Posterior cingulate gyrus (tissue), 11 donors: ENCODE measurements at places on chromosomes 3 and 15.

- no peak for DNase-seq
These were observed 235.2 kb downstream of the GABRB3 start for GRCh38 chr15:26537663-26538062.

DNA sequence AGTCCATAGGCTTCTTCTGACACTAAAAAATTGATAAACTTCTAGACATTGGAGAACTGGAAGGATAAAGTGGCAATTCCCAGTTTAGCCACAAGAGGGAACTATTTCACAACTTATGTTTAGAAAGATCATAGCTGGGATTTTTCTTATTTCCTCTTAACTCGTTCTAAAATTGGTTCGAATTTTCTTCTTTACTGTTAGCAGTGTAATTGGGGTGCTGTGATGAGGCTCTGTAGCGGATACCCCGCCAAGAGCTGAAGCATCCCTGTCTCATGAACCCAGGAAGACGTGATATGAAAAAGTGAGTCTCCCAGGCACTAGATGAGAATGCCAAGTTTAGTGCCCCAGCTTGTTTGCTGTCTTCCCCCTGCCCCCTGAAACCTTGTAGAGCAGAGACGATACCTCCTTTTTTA is 85.1 kb downstream of the PDCD6IP start:
- DNase-seq = no peak

DNA sequence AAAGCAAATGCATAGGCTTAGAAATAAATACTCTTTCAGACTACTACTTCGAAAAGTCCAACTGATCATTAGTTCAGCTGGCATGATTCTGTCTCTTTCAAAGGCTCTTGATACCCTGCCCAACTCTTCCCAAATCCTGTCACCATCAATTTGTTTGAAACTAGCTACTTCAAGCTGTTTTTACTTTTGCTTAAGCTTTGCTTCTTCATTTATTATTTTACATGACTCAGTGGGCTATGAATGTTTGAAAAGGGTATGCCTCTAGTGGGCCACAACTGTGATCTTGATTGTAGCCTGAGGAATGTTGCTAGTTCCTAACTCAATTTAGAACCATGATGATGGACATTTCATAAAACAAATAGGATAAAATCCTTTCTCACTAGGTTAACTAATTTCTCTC is 340.8 kb downstream of the NAALADL2 start:
- DNase-seq = no peak

GRCh38 chr3:82044930-82045705 is 283.7 kb upstream of the GBE1 start:
- no peak for DNase-seq

DNA sequence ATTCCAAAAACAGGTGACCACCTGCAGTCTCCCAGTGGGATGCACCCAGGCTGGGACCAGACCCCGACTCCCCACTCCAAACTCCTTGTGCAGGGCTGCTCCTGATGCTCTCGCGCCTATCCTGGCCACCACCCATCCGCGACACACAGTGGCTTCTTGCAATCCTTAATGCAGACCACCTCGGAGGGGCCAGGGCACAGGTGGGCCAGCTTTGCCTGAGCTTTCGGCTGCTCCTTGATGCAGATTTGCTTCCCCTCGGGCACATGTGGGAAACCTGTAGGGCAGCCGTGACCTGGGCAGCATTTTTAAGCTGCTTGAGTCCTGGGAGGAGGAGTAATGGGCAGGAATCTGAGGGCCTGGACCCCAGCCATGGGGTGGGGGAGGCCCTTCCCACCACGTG is 18.9 kb downstream of the SLC6A11 start:
- DNase-seq = no peak

- DNase-seq = no peak
These were observed 6.8 kb downstream of the STOML1 start for GRCh38 chr15:73985101-73985873.

GRCh38 chr3:130509008-130509407 is 8.0 kb upstream of the COL6A6 start:
- DNase-seq = no peak

DNA sequence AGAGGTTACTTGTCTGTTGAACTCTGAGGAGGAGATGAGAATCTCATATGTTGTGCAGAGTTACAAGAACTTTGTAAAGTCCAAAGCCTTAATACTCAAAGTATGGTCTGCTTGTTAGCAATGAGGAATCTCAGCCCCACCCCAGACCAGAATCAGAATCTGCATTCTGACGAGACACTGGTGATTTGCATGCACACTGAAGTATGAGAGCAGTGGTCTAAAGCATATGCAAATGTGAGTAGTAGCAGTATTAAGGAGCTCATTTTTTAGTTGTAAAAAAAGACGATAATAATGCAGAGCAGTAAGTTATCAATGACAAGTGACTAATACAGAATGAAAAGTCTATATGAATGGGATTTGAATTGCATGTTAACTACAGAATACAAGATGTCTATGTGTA is 327.7 kb downstream of the RYR3 start:
- no peak for DNase-seq

DNA sequence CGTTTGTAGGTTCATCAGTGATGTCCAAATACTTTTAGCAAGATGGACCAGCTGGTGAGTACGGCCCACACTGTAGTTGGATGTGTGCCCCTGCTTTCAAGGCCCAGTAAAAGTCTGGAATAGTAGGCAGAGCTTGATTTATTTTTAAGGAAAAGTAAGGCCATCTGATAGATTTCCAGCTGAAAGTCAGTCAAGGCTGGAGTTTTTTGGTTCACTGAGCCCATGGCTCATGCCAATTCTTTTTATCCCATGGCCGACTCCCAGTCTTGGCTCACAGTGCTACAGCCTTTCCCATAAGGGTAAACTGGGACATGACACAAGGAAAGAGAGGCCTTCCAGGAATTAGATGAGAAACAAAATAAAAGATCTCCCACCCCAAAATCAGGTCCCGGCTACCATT is 13.5 kb downstream of the CCDC80 start:
- DNase-seq = no peak

DNA sequence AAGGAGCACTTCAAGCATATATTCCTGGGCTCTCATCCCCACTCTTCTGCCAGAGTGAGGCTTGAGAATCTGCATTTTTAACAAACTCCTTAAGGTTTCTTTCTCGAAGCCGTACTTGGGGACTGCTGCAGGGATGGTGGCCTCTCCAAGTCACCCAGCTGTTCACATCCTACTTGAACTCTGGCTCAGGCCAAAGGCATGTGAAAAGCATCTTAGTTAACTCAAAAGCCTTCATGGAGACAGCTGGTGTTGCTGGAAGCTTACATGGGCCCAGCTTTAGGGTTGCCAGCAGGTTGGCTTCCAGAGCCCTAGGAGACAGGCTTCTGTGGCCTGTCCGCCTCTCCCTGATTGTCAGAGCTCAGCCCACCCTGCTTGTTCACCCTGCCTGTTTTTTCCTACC is 139.2 kb downstream of the THSD4 start:
- no peak for DNase-seq

DNA sequence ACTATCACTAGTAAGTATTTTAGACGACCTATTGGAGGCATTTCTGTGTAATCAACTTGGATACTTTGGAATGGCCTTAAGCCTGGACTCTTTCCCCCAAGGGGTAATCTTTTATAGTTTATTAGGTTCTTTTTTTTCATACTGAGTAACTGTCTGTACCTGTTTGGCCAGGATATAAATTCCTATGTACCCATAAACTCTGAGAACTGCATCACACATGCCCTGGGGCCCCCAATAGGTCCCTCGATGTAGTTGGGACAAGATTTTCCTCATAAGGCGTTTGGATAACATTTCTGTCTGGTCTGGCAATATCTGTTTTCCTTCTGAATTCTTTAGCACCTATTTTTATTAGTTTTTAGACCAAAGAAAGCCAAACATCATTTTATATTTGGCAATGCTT is 86.4 kb upstream of the WNT7A start:
- DNase-seq = no peak

- no peak for DNase-seq
These were observed 2.3 kb upstream of the TMEM266 start for GRCh38 chr15:76057332-76058000.

- DNase-seq = no peak
These were observed 7.5 kb downstream of the MORF4L1 start for GRCh38 chr15:78880242-78880533.

DNA sequence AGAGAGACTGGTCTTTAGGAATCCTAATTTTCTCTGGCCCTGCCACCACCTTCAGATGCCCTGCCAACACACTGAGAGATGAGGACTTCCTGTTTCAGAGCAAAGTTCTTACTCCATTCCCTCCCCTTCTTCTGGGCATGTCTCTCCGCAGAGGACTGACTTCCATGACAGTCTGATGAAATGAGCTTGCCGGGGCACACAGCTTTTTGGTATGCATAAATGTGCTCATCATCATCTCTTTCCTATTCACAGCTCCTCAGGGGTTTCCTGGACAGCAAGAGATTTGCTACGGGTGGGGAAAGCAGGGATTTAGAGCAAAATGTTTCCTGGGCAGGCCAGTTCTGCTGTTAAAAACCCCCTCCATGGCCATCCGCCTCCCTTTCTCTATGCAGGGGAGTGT is 27.6 kb upstream of the SEMA6D start:
- no peak for DNase-seq

DNA sequence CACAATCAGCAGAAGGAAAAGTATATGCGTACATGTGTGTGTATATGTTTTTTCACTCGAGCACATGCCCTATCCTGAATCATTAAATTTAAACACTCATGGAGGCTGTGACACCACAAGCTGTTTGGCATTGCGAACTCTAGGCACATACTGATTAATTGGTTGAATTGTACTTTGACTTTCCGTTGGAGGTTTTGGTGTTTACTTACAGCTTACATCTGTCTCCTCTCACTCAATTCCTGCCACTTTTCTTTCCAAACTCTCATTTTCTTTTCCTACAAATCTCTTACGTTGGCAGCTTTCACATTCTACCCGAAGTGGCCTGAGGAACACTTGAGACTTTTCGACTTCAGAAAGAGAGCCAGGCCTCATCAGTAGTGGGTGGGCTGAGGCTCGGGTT is 434.1 kb upstream of the SEMA6D start:
- no peak for DNase-seq

DNA sequence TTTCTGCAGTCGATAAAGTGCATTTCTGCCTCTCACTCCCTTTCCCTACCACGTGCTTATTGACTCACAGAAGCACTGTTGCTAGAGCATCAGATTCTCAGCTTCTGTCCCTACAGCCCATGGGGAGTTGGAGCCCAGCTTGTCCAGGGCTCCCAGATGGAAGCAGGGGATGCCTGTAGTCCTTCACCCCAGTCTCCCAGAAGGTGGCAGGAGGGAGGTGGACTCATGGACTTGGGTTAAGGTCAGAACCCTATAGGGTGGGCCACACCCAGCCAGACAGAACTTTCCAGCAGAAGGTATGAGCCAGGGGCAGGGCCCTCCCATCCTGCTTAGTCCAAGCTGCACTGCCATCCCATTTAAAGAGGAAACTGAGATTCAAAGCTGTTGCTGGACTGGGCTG is 33.1 kb upstream of the SEMA3F start:
- DNase-seq = no peak

GRCh38 chr15:57698991-57699390 is 7.5 kb upstream of the POLR2M start:
- DNase-seq = no peak

- DNase-seq = no peak
These were observed 83.2 kb downstream of the MB21D2 start for GRCh38 chr3:192834428-192834827.

DNA sequence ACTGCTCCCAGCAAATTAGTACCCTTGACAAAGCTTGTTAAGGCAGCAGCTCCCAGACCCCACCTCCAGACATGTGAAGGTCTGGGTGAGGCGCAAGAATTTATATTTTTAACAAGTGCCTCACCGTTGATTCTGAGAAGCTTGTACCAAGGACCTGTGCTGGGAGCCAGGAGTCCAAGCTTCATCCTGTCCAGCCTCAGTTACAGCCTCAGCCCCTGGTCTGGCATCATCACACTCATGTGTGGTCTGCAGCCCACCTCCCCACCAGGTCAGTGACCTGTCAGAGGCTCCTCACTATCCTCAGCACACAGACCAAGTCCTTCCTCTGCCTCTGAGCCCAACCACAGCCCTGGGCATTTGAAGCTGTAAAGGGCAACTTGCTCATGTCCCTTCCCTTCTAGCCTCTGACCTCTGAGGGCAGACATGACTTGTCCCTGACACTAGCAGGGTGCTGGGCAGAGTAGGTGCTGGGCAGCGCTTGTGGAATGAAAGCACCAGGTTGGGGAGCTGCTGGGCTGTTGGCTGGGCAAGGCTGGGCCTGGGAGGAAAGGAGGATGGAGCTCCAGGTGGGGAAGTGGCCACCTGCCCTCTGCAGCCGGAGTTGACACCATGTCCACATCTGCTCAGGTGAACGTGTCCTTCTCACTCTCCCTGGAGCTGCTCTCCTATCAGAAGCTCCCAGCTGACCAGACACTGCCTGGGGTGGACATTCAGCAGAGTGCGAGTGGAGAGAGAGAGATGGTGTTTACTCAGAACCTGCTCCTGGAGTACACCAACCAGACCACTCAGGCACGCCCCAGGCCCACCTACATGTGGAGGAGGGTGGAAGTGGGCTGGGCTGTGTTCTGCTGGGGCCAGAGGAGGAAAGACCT is 16.9 kb downstream of the ACAA1 start:
- peak; percentile 64 for DNase-seq

DNA sequence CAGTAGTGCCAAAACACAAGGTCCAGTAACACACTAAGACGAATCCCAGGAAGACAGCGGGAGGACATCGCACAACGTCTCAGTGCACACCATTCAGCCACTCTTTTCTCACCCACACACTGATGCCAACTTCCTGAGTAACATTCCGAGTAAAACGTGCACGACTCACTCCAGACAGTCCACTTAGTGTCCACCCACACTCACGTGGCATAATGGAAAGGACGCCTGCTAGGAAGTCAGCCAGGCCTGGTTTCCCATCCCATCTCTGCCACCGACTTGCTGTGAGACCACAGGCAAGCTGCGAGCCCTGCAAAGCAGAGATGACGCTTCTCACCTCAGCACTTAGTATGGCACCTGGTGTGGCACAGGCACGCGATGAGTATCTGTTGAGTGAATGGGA is 36.8 kb upstream of the VGLL4 start:
- no peak for DNase-seq

DNA sequence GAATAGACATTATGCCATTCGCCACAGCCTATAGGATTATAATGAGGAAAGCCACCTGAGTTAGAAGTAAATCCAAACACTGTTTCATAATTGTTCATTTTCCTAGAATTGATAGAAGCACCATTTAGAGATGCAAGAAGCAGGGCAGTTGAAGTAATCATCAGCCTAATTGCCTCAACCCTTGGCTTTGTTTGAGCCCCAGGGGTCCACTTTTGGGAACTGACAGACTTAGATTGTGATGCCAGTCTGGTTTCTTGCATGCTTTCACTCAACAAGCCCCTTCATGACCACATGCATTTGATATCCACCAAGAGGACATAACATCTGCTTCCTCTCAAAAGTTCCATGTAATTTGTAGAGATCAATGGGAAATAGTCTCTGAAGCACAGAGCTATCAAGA is 97.2 kb upstream of the COL8A1 start:
- DNase-seq = no peak

- no peak for DNase-seq
These were observed 87.2 kb downstream of the PRICKLE2 start for GRCh38 chr3:64138046-64138445.

- DNase-seq = peak; percentile 34
These were observed 123.3 kb upstream of the BFSP2 start for GRCh38 chr3:133276594-133276993.

GRCh38 chr3:56864090-56864489 is 62.3 kb upstream of the ARHGEF3 start:
- DNase-seq = no peak
